ENCODE measurements at places on chromosomes 3 and 15.

GRCh38 chr15:93835344-93835743, 396.0 kb upstream of the MCTP2 start:
- DNase-seq, result no peak

GRCh38 chr3:98964784-98965183, 63.3 kb upstream of the DCBLD2 start:
- DNase-seq, result no peak

GRCh38 chr15:99366013-99366412, 114.7 kb downstream of the LRRC28 start:
- DNase-seq, result no peak

DNA sequence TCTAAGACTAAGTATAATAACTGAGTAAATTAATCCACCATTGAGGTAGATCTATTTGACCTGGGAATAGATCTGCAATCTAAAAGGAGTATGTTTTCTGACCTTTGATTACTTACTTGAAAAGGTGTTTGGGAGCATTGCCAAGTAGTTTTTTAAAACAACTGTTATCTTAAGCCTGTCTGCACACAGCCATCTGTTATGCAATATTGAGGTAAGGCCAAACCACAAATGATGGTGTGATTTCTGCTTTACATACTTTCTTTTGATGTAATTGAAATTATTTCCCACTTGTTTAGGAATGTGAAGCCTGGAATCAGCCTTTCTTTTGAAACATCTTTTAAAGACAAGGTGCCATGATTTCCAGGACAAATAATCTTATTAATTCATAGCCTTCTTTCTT, 274.0 kb downstream of the BBX start:
- DNase-seq, result no peak

DNA sequence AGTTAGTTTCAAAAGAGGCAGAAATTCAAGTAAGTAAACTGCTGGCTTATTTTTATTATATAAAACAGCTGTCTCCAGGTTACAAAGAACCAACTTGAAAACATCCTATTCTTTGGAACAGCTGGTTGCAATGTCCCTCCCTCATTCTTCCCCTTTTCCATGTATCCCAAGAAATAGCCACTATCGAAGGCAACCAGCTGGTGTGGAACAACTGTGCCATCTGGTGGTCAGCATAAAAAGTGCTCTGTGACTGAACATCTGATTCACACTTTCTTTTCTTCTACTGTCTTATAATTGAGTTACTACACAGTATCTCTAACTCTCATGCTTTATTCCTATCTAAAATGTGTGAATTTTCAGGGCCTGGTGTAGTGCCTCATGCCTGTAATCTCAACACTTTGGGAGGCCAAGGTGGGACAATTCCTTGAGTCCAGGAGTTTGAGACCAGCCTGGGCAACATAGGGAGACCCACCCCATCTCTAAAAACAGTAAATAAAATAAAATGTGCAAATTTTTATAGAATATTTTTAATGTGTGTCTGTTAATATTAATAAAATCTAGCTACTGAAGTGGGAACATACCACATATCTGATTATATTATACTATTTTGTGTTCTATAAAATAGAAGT, 9.6 kb downstream of the OSBPL11 start:
- DNase-seq, result no peak

DNA sequence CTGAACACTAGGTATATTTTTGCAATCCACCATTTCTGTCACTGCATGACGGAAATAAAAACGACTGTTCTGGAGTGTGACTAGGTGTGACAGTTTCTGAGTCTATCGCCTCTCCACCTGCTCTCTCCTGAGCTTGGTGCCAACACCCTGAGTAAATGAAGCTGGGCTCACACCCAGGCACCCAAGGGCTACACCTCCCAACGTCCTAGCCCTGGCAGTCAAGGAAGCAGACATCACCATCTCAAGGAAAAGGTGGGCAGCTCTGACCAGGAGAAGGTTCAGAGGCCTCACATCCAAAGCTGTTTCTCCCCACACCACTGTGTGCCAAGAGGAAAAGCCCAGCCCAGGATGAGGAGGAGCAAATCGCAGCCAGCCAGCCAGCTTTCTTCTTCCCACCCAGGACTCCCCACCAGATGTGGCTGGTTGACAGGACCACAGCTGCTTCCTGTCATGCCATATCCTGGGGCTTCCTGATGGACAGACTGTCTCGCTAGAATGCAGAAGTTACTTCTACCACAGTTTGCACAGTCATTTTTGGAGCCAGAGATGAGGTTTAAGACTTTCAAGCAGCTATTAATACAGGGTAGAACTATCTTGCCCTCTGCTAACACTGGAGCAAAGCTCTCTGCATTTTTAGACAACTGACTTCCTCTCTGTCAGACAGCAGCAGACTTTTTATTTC, 3.3 kb downstream of the SCAMP2 start:
- no peak for DNase-seq

DNA sequence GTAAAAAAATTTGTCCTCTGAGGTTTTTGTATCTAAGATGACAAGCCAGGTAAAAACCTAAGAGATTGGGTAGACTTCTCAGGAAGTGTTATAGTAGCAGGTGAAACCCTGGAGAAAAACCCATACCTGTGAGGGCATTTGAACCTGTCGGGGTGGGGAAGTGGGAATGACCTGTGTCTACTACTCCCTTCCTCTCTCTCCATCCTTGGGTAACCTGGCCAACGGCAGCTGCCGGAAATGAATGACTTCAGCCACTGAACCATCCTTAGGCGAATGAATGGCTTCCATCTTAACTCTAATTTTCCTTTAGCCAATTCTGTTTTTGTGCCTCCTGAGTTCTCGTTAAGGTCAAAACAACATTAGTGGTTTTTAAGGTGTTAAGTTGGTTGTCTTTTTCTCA, 16.8 kb downstream of the GPR15 start:
- DNase-seq, result no peak

DNA sequence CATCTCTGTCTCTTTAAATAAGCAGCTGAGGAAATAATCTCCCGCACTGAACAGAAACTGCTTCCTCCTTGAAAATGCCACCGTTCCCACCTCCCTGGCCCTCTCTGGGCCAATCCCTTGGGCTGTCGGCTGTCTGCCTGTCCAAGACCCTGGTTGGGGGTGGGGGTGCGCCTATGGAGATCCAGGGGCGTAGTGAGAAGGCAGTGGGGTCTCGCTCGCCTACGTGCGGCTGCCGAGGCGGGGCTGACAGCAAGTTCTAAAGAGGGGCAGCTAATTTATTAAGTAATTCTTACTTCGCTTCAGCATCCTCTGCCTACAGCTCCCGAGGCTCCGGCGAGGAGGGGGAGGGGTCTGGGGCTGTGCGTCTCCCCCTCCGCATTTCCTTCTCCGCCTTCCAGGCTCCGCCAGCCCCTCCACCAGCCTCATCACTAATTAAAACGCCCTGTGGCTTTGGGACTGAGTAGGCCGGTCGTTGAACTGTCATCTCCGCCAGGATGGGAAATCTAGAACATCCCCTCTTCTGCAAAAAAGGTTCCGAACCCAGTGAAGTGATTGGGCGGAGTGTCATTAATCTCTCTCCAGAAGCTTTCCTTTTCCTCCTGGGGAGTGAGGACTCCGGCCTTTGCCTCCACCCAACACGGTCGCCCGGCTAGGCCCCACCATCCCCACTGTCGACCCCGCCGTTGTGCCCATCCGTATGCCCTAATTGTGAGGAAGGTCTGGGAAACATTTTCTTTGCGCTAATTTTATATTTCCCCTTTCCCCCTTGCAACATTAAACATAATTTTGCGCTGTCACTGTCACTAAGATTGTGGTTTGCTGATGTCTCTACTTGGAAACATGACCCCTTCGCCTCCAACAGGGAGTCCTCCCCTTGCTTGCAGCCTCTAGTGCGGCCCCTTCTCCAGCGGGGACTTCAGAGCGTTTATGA, 16.9 kb downstream of the NR2F2 start:
- DNase-seq, result no peak

- DNase-seq, result no peak
Measured at GRCh38 chr3:22951910-22952309, 251.2 kb upstream of the UBE2E2 start.

DNA sequence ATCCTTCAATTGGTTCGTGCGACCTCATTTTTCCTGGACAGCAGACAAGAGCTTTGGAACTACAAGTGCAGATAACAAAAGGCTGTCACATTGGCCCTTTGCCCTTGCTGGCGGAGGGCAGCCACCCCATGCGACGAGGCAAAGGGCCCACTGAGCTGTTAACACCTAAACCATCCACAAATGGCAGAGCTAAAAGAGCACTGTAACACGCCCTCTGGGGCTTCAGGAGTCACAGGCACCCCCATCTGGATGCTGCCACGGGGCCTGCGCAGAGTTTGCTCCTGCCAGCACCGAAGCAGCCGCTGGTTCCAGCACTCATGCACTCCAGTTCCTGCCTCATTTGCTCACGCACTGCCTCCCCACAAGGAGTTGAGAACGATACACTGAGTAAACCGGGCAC, 524.9 kb downstream of the ZNF385D start:
- no peak for DNase-seq

- no peak for DNase-seq
Measured at GRCh38 chr3:122188737-122189136, 5.3 kb downstream of the CASR start.

- DNase-seq, result no peak
Measured at GRCh38 chr3:88267-88666, 108.3 kb upstream of the CHL1 start.

All from cortex of kidney (tissue), 1 donor.